ENCODE measurements at places on chromosomes 16 and 17.

GRCh38 chr16:7344830-7345780 is 12.5 kb downstream of the RBFOX1 start:
- no peak for DNase-seq

- no peak for DNase-seq
Observed at GRCh38 chr16:85006639-85007038, 4.7 kb downstream of the ZDHHC7 start.

DNA sequence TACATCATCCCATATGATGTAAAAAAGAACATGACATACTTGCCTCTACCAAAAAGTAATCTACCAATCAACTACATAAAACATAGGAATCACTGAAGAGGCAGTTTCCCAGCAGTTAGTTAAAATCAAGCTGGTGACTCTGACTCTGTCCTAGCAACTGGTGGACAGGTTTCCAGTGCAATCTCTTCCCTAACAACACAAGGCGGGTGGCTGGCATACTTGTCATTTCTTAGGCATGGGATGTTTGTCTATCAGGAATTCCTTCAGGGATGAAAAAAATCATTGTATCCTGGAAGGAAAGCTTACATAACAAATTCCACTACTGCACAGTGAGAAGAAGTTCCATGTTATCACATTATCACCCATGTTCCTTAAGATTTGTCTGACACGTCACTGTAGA is 50.9 kb downstream of the HELZ start:
- no peak for DNase-seq

DNA sequence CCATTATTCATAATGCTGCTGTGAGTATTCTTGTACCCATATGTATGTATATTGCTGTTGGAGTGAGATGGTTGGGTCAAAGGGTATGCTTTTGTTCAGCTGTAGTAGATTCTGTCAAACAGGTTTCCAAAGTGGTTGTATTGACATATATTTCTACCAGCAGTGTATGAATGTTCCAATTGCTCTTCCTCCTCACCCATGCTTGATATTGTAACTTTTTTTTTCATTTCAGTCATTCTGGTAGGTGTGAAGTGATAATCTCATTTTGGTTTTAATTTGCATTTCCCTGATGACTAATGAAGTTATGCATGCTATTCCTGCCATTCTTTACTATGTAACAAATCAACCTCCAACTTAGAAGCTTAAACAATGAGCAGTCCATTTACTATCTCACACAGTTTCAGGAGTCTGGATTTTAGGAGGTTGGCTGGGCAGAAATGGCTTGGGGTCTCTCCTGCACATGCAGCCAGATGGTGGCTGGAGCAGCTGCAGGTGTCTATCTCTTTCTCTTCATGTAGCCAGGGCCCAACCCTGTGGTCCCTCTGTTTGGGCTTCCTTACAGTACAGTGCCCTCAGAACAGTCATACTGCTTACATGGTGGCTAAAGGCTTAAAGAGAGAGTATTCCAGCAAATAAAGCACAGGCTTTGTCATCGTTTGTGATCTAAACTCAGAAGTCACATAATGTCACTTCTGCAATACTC is 21.2 kb downstream of the ERAL1 start:
- DNase-seq: no peak

- no peak for DNase-seq
Observed at GRCh38 chr16:55706739-55707384, 51.1 kb downstream of the SLC6A2 start.

DNA sequence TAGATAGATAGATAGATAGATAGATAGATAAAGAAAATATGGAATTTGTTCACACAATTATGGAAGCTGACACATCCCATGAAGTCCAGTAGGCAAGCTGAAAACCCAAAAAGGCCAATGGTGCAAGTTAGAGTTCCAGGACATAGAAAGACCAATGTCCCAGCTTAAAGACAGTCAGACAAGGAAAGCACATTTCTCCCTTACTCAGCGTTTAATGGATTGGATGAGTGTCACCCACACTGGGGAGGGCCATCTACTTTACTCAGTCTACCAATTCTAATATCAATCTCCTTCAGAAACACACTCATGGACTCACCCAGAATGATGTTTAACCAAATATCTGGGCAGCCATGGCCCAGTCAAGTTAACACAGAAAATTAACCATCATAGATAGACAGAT is 327.7 kb upstream of the CDH11 start:
- no peak for DNase-seq

- no peak for DNase-seq
Observed at GRCh38 chr16:50402298-50402895, 33.6 kb upstream of the BRD7 start.

GRCh38 chr17:61219460-61219859 is 180.2 kb upstream of the TBX2 start:
- DNase-seq: peak; percentile 78

- no peak for DNase-seq
Observed at GRCh38 chr16:49282690-49283375, 1.2 kb upstream of the CBLN1 start.

GRCh38 chr16:24645739-24646645 is 83.5 kb upstream of the TNRC6A start:
- DNase-seq: no peak

- peak; percentile 47 for DNase-seq
Observed at GRCh38 chr16:84606081-84606875, 11.6 kb downstream of the COTL1 start.

DNA sequence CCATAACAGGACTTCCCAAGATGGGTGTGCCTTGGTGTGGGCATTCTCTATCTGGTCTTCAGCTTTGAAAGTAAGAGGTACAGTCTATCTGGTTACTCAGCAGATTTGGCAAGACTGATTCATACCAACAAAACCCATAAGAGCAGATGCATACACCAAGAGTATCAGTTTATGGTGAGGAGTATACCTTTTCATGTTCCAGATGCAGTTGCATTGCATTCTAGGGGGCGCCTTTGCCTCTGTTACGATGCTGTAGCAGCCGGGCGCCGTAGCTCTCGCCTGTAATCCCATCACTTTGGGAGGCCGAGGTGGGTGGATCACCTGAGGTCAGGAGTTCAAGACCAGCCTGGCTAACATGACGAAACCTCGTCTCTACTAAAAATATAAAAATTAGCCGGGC is 31.1 kb upstream of the CARMIL2 start:
- peak; percentile 20 for DNase-seq

DNA sequence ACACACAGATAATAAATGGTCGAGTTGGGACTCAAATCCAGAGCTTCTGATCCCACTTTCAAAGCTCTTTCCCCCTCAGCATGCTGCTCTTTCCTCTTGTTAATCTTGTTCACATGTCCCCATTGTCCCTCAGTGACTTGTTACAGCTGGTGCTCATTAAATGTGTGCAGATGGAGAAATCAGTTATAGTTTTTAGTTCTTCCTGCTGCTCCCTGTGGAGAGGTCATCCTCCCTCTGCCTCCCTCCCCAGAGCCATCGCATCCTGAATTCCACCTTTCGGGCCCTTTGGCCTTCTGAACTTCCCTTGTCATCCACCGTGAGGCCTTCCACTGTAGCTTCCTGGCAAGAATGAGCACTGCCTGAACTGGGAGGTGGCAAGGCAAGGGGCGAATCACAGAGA is 179.6 kb downstream of the WSCD1 start:
- DNase-seq: no peak

GRCh38 chr16:87812200-87812656 is 46.4 kb upstream of the KLHDC4 start:
- no peak for DNase-seq

DNA sequence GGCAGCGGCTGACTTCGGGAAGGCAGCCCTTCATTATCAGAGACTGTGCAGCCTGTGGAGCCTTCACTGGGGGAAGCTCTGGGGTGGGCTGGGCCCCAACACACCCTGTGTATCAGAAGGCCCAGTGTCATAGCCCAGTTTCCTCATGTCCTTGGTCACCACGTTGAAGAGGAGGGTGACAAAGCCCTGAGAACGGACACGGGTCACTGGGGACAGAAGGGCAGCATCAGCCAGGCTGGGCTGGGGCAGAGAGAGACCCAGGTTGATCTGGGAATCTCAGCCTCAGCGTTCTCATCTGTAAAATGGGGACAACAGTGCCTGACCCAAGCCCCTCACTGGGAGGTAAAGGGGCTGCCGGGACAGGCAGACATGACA is 19.3 kb downstream of the B9D1 start:
- DNase-seq: no peak

DNA sequence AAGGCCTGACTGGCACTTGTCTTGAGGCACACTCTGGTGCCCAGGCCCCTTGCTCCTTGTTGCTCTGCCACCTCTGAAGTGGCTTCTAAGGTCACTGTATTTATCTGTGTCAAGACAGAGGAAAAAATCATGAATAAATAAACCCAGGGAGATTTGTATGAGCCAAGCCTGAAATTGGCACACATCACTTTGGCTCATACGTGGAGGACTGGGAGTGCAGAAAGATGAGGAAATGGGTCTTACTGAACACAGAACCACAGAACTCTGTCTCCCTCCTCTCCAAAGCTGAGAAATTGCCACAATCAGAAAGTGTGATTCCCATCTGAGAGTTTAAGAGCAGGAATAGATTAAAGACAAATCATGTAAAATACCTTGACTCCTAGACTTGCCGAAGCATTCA is 27.1 kb upstream of the C16orf78 start:
- DNase-seq: no peak

- DNase-seq: no peak
Observed at GRCh38 chr16:12203780-12204351, 227.3 kb downstream of the SNX29 start.

DNA sequence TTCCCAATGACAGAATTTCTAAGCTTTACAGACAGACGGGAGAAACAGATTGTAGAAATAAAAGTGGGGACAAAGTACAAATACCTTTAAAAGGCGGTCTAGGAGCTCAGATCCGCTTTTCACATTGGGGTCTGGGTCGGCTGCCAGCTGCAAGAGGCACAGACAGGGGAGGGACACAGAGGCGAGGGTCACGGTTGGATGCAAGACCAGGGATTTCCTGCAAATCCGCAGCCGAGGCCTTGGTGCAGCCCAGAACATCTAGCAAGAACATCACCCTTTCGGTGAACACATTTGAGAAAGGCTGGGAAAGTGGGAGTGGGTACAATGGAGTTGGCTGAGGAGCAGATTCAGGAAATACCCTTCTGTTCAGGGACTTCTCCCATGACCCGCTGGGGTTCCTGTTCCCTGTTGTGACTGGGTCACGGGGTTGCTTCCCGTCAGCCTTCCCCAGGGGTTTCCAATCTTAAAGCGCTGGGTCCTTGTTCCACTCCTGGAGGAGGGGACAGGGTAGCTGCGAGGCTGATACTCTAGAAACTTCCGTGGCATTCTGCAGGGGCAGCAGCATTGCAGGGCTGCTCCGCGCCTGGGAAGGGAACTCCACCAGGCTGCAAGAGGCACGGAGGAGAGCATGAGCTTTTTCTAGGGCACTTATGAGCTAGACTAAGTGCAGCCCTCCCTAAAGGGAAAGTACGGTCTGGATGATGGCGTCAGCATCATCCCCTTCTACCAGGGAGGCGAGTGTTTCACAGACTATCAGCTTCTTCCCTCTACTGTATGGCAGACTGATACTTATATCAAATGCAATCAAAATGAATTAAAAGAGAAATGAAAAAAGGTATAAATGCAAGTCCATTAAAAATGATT is 16.0 kb downstream of the VAC14 start:
- DNase-seq: no peak

- no peak for DNase-seq
Observed at GRCh38 chr17:55456307-55457240, 34.9 kb upstream of the MMD start.

DNA sequence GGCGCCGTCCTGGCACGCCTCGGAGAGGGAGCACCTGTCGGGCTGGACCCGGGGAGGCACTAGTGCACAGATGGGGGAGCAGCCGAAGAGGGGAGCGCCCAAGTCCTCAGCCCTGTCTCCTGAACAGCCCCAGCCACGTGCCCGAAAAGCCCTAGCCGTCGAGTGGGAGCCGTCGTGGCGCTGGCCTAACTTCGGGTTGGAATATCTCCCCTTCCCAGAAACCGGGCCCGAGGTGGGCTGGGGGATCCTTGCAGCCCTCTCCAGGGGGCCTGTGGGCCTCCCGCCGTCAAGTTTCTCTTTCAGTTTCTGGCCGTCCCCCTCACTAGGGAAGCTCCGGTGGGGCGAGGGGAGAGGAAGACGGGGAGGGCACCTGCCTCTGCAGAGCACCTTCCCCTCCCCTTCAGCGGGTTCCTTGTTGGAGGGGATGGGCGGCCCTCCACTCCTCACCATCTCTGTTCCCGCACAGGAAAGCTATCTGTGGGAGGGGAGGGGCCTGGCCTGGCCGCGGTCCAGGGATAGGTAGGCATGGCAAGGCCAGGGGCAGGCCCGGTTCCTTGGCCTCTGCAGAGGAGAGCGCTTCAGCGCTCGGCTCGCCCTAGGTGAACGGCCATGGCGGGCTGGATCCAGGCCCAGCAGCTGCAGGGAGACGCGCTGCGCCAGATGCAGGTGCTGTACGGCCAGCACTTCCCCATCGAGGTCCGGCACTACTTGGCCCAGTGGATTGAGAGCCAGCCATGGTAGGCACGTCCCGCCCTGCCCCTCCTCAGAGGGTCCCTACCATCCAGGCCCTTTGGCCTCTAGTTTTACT is 709 bp downstream of the STAT5A start:
- DNase-seq: peak; percentile 48

GRCh38 chr17:41394254-41394996 is 3.0 kb downstream of the KRT31 start:
- no peak for DNase-seq

GRCh38 chr16:80940069-80940856 is 66.4 kb downstream of the CMC2 start:
- DNase-seq: no peak

DNA sequence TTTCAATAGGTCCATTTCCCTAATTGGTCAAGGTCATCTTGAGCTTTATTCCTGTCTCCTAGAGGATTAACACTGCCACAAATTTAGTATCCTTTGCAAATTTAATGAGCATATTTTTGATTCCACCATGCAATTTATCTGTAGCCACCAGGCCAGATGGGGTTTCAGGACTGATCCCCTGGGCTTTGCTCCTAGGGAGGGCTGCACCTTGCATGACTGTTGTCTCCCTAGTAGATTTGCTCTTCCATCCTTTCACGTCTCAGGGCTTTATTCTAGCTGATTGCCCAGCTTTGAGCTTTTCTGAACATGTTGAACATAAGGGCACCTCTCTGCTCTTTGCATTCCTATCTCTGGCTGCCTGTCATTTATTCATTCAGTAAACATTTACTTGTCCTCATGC is 7.7 kb upstream of the KCNH6 start:
- DNase-seq: no peak

Data from T-helper 2 cell (primary cell).